Endothelial cell (in vitro differentiated cells): ENCODE measurements at places on chromosomes 2 and 18. TPM values are rescaled to one million over a fixed set of nuclear protein-coding genes. Genes with fewer than 3 reads are reported as not detected.

The PRSS56 gene
- not detected for total RNA-seq

DNA sequence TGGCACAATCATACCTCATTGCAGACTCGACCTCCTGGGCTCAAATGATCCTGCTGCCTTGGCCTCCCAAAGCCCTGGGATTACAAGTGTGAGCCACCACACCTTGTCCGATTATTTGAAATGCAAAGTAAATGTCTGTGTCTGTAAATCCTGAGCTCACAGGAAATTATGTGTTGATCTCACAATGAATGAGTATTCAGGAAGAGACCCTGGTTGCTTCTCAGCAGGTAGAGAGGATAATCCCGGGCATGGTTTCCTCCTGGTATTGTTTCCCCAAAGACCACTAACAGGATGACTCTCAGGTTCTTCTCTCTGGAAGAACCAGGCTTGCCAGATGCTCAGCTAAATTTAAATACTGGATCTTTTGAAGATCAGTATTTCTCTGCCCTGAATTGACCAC lies 147.6 kb downstream of the LDLRAD4 start:
- no peaks in the 10 kb centered on the region for H3K36me3 ChIP-seq
- no peak overlapping the region for H3K4me3 ChIP-seq
- no peak overlapping the region for H3K27ac ChIP-seq
- H3K27me3 ChIP-seq, result peaks cover 13% of the 10 kb centered on the region
- DNase-seq, result no peak

The GATA6 gene
- total RNA-seq, result 23.8 TPM

- H3K27me3 ChIP-seq, result no peaks in the 10 kb centered on the region
- H3K4me3 ChIP-seq, result no peak overlapping the region
- H3K4me1 ChIP-seq, result no peaks in the 10 kb centered on the region
- H3K36me3 ChIP-seq, result no peaks in the 10 kb centered on the region
- DNase-seq, result no peak
- no peak overlapping the region for H3K27ac ChIP-seq
Measured at GRCh38 chr18:53241161-53241560, 901.2 kb downstream of the DCC start.

- no peak overlapping the region for H3K4me3 ChIP-seq
- no peak overlapping the region for H3K27ac ChIP-seq
- no peaks in the 10 kb centered on the region for H3K4me1 ChIP-seq
- no peaks in the 10 kb centered on the region for H3K36me3 ChIP-seq
Measured at GRCh38 chr2:68974946-68975665, 670 bp downstream of the GKN1 start.

- H3K36me3 ChIP-seq, result no peaks in the 10 kb centered on the region
- peaks cover 2% of the 10 kb centered on the region for H3K27me3 ChIP-seq
- H3K4me3 ChIP-seq, result no peak overlapping the region
Measured at GRCh38 chr2:45728458-45728942, 77.0 kb downstream of the PRKCE start.

GRCh38 chr18:34189656-34190435 lies 34.9 kb downstream of the NOL4 start:
- no peak for DNase-seq
- H3K27ac ChIP-seq, result no peak overlapping the region
- H3K4me3 ChIP-seq, result no peak overlapping the region
- H3K36me3 ChIP-seq, result no peaks in the 10 kb centered on the region
- no peaks in the 10 kb centered on the region for H3K4me1 ChIP-seq
